T47D (cell line): ENCODE measurements at places on chromosomes 1 and 21.

GRCh38 chr1:201149400-201149799, 4.9 kb downstream of the TMEM9 start:
- peak; percentile 78 for DNase-seq

- no peak for DNase-seq
Measured at GRCh38 chr1:6783936-6784559, 1.2 kb upstream of the CAMTA1 start.

DNA sequence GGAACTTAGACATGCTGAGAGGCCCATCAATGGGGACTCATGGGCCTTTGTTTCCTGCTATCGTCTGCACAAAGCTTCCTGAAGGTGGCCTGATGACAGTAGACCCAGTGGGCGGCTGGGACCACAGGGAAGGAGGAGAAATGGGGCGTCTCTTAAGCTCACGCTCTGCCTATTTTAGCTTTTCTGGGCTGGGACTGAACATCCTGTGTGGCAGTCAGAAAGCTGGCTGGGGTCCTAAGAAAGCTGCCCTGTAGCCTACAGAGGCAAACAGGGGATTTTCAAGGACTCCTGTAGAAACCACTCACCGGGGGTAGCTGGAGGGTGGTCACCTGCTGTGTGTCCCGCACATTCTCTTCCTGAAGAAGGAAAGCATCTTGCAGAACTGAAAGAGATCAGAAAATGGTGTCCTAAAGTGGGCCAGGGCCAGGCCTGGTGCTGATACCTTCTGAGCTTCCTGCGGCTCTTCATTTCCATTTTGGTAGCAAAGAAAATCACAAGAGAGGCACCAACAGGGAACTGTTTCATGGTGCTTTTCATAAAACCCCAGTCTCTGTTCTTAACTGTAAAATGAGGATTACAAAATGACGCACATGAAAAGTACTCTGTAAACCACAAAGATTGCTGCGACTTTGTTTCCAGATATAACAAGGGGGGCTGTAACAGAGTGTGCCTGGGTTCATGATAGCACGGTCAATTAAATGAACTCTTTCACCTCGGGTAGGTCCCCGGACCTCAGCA, 8.6 kb downstream of the ZNF496 start:
- DNase-seq = no peak

- no peak for DNase-seq
Measured at GRCh38 chr1:22814176-22815042, 103.8 kb downstream of the EPHB2 start.

DNA sequence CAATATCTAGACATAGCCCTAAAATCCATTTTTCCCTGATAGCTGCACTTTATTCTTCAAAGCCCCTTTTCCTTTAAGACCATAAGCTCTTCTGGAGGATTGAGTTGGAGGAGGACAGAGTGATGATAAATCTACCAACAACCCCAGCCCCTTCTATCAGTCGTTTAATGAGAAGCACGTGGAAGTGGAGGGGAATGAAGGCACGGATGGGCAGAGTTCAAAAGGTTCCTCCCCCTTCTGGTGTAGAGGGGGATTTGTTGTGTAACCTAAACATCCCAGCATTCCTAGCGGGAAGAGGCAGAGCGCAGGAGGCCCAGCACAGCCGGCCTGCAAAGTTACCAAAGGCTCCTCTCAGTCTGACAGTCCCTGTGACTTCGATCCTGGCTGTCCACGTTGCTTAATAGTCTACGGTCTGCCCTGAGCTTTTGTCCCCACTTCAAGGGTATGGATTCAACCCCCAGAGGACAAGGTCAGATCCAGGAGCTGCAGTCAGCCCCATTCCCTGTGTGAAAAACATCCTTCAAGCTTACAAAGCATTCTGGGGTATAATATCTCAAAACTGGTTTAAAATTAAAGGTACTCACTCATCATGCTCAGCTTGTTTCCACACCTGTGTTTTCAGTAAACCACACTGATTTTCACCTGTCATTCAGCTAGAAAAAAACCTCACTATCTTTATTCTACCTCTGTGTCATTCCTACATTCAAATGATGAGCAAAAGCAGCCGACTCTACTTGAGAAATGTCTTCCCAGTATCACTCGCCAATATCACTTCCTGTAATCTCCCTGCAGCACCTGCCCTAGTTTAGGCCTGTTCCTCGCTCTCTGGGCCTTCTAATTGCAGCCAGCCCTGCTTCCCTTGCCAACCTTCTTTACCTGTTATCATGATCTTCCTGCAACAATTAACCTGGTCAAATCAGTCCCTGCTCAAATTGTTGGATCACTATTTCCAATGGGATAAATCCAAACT, 117.9 kb downstream of the PLPP3 start:
- DNase-seq = no peak

- peak; percentile 91 for DNase-seq
Measured at GRCh38 chr1:169105434-169106094, 926 bp upstream of the ATP1B1 start.
